ENCODE measurements at places on chromosomes 12 and 14. TPM values are rescaled to one million over a fixed set of nuclear protein-coding genes. Genes with fewer than 3 reads are reported as not detected.

GRCh38 chr12:104698871-104699270, 242.1 kb downstream of the CHST11 start:
- no peak for DNase-seq

DNA sequence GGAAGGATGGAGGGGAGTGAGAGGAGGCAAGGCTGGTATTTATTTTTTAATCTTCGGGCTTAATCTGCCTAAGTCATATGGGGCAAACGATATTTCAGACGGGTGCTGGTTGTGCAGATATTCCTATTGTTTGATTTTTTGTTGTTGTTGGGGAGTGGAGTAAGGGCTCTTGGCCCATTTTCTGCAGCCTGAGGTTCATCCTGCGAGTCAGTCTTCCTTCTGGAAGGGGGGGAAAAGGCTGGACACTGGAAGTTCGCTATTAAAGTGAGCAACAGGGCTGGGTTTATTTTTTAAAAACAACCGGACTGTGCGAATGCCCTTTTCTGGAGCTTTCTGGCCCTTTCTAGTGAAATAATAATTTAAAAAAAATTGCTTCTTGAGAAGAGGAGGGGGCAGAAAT, 2.3 kb downstream of the NRXN3 start:
- DNase-seq, result no peak

- DNase-seq, result no peak
Measured at GRCh38 chr14:68956724-68957123, 22.4 kb downstream of the ACTN1 start.

- DNase-seq, result no peak
Measured at GRCh38 chr12:12015073-12015685, 55.6 kb upstream of the BCL2L14 start.

DNA sequence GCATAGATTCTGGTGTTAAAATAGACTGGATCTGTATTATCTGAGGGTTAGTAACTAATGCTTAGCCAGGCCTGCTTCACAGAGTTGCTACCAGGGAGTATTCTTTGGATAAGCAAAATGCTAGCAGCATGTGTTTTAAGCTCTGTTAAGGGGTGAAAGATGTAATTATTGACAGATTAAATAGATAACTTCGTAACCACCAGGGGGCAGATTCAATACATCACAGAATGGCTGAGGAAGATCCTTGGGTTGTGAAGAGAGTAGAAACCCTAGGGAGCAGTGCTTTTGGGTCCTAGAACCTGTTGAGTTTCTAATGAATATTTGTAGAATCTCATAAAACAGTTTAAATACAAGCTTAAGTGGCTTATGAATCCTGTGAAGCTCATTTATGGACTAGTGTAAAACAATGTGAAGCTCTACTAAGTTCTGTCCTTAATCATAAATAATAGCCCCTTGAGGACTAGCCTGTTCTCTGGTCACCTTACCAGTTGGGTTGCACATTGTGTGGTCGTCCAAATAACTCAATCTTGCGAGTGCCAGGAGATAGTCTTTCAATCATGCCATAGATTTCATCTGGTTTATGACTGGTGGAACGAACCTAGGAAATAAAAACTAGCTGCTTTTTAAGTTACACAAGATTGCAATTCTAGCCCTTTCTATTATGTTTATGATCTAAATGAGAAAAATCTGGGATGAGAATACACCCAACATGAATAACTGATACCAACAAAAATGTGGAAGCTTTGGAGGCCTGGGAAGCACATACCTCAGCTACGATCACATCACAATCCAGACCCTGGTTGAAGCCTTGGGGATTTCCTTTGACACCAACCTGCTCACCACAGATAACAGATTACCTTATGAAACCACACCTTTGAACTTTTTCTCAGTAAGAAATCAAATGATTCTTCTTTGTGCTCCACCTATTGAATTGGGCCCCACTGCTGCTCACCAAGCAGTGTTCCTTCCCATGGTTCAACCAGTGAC, 12.3 kb downstream of the METTL3 start:
- peak; percentile 43 for DNase-seq

DNA sequence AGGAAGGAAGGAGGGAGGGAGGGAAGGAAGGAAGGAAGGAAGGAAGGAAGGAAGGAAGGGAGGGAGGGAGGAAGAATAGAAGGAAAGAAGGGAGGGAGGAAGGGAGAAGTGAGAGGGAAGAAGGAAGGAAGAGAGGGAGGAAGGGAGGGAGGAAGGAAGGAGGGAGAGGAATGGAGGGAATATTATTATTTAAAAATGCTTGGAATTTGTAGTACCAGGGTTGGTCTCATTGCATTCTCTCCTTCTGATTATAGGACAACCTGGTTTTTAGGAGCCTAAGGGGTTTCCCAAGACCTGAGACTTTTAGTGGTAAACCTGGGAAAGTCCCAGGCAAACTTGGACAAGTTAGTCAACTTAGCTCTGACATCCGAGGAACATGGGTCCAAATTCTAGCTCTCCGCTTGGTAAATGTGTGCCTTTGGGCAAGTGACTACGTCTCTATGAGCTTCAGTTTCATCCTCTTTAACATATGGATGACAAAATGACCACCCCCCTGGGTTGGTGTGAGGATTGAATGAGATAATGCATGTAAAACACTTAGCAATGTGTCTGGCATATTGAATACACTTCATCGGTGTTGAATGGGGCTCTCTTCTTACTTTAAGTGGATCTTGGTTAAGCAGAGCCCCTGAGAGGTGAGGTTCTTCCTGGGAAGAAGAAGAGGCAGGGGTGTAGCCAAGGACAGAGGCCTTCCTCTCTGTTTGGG, 690.7 kb upstream of the TBX3 start:
- no peak for DNase-seq

DNA sequence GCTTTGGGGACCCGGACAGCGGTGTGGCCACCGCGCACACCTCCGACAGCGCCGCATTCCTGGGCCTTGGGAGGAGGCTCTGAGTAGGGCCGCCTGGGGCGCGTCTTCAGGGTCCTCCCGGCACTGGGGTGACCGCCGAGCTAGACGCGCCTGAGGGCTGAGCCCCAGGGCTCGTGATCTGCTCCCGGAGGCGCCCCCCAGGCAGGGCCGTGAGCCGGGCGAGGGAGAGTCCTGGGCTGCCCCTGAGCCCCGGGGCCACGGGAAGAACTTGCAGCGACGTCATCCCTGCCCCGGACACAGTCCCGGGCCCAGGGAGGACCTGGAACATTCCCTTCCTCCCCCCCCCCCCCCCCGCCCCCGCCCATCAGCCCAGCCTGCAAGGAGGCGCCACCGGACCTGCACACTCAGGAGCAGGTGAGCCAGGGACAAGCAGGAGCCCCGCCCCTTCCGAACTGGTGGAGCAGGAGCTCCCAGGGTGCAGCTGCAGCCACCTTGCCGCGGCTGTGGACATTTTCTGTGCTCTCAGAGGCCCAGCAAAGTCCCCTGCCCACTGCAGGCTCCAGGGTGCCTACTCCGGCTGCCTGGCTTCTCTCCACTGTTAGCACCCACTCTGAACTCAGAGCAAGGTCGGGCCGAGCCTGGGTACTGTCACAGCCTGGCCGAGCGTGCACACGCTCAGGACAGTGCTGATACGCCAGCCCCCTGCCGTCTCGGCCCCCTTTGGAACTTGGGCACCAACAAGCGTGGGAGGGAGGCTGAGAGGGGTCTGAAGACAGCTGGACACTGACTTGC, 50.7 kb downstream of the A2M start:
- DNase-seq, result peak; percentile 89

- no peak for DNase-seq
Measured at GRCh38 chr14:71574976-71575375, 357.3 kb upstream of the RGS6 start.

DNA sequence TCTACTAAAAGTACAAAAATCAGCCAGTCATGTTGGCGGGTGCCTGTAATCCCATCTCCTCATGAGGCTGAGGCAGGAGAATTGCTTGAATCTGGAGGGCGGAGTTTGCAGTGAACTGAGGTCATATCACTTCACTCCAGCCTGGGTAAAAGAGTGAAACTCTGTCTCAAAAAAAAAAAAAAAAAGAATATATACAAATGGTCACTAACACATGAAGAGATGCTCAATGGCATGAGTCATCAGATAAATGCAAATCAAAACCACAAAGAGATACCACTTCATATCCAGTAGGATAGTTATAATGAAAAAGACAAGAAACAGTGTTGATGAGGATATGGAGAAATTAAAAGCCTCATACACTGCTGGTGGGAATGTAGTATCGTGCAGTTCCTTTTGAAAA, 33.6 kb upstream of the METAP2 start:
- no peak for DNase-seq

- DNase-seq, result no peak
Measured at GRCh38 chr12:129294868-129295267, 441.6 kb downstream of the GLT1D1 start.

DNA sequence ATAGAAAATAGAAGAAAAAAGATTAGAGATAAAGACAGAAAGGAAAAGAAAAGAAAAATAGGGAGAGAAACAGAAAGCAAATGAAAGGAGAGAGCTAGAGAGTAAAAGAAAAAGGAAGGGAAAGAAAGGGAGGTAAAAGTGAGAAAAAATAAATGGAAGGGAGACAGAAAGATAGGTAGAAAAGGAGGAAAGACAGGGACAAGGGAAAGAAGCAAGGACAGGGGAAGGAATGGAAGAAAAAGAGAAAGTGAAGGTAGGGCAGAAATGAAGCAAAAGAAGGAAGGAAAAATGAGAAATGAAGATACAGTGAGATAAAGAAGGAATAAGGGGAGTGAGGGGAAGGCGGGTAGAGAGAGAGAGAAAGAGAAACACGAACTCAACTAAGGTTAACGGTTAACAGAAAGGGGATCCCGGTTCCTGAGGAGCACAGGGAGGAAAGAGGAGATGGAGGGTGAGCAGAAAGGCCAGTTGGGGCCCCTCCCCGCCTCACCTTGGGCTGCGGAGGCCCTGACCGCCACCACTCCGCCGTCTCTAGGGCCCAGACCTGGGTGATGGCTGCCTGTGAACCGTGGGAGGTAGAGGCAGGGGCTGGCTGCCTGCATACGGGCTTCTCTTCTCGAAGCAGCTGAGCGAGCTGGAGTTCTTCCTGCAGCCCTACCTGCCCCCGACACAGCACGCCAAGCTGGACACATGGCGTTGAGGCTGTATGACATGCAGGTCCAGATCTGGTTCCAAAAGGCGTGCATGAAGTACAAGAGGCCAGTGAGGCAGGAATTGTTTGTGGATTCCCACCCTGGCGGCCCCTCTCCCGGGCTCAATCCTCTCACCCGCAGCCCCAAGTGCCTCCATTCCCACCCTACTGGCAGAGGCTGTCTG, 59.5 kb downstream of the SMUG1 start:
- DNase-seq, result no peak

- no peak for DNase-seq
Measured at GRCh38 chr12:79067977-79068376, 203.4 kb downstream of the SYT1 start.

GRCh38 chr14:31492759-31493498, 5.1 kb upstream of the GPR33 start:
- no peak for DNase-seq

GRCh38 chr12:56775638-56776037, 12.5 kb downstream of the HSD17B6 start:
- no peak for DNase-seq

DNA sequence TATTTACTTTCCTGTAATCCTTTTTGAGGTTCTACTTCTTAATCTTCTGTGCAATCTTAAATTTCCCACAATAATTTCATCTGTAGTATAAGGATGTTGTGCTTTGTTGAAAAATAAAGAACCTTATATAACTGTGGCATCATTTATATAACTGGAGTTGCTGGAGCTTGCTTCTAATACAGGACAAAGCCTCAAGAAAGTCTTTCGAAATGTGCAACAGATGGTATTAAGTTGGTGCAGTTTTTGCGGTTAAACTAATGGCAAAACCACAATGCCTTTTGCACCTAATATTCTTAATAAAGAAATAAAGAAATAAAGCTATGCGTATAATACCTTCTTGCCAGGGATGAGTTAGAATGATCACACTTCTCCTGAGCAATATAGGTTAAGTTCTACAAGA, 180.0 kb downstream of the KITLG start:
- no peak for DNase-seq

GRCh38 chr12:70962226-70962794, 41.8 kb upstream of the PTPRR start:
- no peak for DNase-seq

- DNase-seq, result no peak
Measured at GRCh38 chr12:70288817-70289216, 45.6 kb downstream of the CNOT2 start.

DNA sequence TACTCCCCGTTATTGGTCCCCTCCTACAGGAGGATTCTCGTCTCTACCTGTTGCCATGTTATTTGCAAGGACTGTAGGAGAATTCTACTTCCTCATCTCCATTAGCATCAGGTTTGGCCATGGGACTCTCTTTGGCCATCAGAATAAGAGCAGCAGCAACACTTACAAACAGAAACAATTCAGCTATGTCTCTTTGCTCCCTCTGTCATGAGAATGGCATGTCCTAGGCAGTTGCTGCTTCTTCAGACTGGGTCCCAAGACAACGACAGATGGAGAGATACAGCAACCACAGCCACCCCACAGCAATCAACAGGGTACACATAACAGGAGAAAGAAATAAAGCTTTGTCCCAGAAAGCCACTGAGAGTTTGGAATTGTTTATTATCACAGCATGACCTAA, 19.7 kb downstream of the SLC41A2 start:
- no peak for DNase-seq

- DNase-seq, result no peak
Measured at GRCh38 chr12:54680374-54680773, 32.2 kb upstream of the DCD start.

Gene MYH6
- total RNA-seq, result 0.09 TPM

Gene TEP1
- total RNA-seq, result 10.3 TPM

Gene PCED1B
- total RNA-seq, result 0.27 TPM

Gene AKAP6
- 223 TPM for total RNA-seq

Gene PCBP2
- total RNA-seq, result 280 TPM

Measured in cerebellum (tissue), 4 donors.